Hepatocyte (in vitro differentiated cells): ENCODE measurements at places on chromosomes 16 and 17.

DNA sequence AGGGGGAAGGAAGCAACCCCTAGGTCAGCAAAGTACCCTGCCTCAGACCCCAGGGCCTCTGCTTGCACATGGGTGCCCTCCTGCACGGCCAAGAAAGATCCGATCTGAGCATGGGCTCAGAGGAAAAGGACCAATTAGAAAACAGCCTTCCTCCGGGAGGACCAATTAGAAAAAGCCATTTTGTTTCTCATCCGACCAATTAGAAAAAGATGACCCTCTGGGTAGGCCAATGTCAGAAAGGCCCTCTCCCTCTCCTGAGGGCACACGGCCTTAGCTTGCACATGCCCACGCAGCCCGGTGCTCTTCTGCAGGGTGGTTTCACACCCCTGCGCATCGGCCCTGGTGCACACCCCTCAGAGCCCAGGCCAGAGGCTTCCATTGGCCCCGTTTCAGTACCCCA lies 5.1 kb upstream of the CISD3 start:
- no peak for DNase-seq

DNA sequence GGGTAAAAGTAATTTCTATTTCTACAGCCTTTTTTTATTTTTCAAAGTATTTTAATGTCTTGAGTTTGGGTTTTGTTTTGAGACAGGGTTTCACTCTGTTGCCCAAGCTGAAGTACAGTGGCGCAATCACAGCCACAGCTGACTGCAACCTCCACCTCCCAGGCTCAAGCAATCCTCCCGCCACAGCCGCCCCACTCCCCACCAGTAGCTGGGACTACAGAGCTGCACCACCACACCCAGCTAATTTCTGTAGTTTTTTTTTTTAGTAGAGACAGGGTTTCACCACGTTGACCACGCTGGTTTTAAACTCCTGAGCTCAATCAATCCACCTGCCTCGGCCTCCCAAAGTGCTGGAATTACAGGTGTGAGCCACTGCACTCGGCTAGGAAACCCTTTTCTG lies 44.0 kb downstream of the TUBD1 start:
- peak; percentile 60 for DNase-seq

DNA sequence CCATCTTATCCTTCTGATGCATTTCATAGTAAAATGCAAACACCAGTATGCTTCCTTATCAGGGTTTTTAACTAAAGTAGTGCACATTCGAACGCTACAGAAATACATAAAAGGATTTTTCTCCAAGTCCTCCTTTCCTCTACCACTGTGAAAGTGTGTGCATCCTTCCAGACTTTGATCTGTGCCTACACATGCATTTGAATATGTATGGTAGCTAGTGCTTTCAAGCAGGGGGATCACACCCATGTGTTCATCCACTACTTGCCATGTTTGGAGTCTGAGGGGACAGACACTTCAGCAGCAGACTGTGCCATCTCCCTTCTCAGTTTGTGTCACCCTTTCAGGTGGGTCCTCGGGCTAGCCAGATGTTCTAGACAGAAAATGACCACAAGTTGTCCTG lies 14.9 kb downstream of the LDHD start:
- no peak for DNase-seq

- no peak for DNase-seq
Observed at GRCh38 chr17:30926516-30926915, 4.8 kb downstream of the ADAP2 start.

DNA sequence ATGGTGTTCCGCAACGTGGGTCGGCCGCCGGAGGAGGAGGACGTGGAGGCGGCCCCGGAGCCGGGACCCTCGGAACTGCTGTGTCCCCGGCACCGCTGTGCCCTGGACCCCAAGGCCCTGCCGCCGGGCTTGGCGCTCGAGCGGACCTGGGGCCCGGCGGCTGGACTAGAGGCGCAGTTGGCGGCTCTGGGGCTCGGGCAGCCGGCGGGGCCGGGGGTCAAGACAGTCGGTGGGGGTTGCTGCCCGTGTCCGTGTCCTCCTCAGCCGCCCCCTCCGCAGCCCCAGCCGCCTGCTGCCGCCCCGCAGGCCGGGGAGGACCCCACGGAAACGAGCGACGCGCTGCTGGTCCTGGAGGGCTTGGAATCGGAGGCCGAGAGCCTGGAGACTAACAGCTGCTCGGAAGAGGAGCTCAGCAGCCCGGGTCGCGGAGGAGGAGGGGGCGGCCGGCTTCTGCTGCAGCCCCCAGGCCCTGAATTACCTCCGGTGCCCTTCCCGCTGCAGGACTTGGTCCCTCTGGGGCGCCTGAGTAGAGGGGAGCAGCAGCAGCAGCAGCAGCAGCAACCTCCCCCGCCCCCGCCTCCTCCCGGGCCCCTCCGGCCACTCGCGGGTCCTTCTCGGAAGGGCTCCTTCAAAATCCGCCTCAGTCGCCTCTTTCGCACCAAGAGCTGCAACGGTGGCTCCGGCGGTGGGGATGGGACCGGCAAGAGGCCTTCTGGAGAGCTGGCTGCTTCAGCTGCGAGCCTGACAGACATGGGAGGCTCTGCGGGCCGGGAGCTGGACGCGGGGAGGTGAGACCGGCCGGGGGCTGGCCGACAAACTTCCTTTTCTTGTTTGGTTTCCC lies 821 bp downstream of the SOCS7 start:
- DNase-seq, result peak; percentile 34

GRCh38 chr17:65690626-65691310 lies 129.3 kb upstream of the AXIN2 start:
- DNase-seq, result no peak

- no peak for DNase-seq
Observed at GRCh38 chr17:28983286-28984230, 22.3 kb downstream of the SEZ6 start.

DNA sequence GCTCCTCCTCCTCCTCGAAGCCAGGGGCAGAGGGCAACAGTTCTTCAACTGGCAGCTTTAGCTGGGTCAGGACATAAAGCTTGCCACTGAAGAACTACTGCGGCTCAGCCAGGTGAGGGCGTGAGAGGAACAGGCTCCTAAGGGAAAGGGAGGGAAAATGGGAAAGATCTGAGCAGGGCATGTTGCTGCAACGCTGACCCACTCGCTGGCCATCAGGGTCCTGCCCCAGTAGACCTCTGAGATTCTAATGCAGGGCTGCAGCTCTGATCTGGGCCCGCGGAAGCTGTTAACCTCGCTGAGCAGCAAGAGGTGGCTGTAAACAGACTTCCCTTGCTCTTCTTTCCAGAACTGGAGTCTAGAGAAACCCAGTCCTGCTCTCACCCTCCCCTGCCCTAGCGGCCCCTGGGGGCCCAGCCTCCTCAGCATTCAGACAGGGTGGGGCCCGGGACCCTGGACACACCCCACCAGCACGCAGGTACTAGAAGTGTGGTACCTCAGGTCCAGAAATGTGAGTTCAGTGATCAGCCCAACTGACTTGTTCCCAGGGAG lies 3.8 kb upstream of the TLCD2 start:
- DNase-seq, result peak; percentile 77

- no peak for DNase-seq
Observed at GRCh38 chr16:85392756-85393673, 220.1 kb upstream of the GSE1 start.

GRCh38 chr17:58783380-58783779 lies 27.7 kb downstream of the PPM1E start:
- peak; percentile 7 for DNase-seq

DNA sequence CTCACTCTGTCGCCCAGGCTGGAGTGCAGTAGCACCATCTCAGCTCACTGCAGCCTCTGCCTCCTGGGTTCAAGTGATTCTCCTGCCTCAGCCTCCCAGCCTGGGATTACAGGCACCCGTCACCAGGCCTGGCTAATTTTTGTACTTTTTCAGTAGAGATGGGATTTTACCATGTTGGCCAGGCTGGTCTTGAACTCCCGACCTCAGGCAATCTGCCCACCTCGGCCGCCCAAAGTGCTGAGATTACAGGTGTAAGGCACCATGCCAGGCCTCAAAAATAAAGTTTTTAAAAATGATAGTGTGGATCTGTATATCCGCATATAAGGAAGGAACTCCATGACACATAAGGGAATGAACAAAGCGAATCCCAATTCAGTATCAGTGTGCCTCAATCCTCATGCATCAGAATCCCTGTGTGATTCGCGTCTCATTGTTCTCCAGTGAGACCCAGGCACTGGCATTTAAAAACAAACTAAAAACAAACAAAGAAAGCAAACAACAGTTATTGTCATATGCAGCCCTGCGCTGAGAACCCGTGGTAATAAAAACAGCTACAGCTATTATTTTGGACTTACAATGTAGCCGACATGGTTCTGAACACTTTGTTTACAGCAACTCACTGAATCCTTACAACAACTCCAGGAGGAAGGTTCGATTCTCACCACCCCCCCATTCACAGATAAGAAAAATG lies 54.1 kb upstream of the CREBBP start:
- DNase-seq, result no peak

DNA sequence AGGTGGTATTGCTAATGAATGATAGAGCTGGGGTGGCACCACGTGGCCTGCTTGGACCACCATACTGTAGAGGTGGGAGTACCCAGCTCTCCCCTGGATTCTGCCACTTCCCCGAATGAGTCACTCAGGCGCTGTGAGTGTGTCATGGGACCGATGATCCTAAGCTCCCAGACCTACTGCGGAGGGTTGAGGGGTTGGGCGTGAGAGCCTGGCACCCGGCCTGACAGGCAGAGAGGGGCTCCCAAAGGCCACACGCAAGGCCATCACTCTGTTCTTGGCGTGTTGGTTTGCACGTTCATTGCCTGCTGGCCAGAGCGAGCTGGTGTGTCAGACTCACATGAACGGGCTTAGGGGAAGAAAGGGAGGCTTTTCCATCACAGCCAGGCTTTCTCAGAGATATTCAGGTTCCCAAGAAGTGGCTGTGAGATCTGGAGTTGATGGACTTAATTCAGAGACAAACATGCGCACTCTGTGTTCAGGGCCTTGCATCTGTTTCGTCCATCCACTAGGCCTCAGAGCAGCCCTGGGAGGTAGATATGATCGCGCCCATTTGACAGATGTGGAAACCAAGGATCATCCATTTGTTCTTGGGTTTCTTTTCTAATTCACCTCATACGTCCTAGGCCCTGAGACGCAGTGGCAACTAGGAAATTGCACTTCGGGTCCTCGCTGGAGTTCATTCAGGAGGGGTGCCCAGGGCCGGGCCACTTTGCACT lies 41.4 kb downstream of the CMIP start:
- no peak for DNase-seq
